Stimulated activated memory B cell treated with anti-CD40 and anti-IgM and Interleukin-4, amounts not matched to agents 10 μg/mL and 1 μg/mL and 100 μg/mL, for 72 hours (primary cell): ENCODE measurements at places on chromosomes 16 and 17.

DNA sequence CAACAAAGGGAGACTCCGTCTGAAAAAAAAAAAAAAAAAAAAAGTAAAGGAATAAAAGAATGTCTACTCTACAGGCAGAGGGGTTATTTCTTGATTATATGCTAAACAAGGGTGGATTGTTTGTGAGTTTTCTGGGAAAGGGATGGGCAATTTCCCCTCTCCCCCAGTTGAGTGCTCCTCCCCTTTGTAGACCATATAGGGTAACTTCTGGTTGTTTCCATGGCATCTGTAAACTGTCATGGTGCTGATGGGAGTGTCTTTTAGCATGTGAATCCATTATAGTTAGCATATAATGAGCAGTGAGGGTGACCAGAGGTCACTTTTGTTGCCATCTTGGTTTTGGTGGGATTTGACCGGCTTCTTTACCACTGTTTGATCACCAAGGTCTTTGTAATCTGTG is 4.2 kb upstream of the NME1 start:
- ATAC-seq = no peak

GRCh38 chr17:79837888-79838521 is 1.2 kb downstream of the CBX4 start:
- ATAC-seq = no peak

DNA sequence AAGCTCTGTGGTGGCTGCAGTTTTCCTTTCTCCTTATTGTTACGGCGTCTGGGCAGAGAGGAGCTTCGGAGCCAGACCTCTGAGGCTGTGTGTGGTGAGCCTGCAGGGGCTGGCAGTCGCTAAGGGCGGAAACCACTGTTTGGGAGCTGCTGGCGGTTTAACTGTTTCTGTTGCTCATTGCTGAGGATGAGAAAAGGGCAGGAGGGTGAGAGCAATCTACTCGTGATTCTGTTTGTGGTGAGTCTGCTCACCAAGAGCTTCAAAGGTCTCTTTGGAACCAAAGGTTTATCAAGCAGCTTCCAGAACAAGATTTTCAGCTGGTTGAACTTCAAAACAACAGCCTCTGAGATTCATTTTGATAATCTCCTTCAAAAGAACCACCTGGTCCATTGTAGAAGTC is 143.9 kb downstream of the ANKFN1 start:
- no peak for ATAC-seq

DNA sequence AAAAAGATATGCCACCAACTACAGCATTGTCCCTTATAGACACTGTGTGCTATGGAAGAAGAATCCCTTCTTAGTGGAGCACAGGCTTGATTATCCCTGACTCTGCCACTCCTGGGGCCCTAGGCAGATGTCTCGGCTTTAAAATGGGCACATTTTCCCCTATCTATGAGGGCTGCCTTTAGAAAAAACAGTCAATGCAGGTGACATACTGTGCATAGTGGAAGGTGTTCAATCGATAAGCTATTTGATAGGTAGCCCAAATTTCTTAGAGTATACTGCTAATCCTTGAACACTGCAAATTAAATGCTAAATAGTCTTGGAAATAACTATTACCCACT is 64.4 kb downstream of the PARN start:
- no peak for ATAC-seq

DNA sequence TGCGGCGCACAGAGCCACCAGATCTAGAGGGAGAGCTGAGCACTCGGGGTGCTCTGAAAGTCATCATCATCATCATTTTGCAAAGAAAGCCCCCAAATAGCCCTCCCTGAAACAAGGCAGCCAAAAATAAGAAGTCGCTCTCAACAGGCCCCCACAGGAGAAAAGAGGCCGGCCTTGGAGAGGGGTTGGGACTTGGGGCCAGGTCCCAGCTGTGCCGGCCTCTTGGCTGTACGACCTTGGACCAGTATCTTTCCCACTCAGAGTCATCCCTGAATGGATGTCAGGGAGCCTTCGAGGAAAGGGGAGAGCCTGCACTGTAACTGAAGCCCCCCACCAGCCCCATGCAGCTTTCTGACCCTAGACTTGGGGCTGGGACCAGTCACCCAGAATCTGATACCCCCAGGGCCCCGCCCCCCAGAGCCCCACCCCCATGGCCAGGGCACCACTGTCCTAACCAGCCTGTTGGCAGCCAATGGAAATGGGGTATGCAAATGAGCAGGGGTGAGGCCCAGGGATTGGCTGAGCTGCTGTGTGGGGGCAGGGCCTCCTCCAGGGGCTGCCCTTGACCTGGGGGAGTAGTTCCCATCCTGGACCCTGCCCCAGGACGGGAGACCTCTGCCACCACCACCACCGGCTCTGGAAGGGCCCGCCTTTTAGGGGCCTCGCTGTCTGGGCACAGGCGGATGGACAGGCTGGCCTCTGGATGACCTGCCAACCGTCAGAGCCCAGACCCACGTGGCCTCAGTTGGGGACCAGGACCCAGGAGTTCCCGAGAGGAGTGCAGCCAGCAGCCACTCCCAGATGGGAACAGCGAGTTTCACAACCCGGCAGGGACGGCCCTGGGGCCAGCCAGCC is 15.4 kb downstream of the ZFPM1 start:
- no peak for ATAC-seq

- ATAC-seq = no peak
Measured at GRCh38 chr16:66542396-66542795, 7.5 kb downstream of the TK2 start.

GRCh38 chr17:77315010-77315409 is 174.2 kb downstream of the SEC14L1 start:
- ATAC-seq = no peak

DNA sequence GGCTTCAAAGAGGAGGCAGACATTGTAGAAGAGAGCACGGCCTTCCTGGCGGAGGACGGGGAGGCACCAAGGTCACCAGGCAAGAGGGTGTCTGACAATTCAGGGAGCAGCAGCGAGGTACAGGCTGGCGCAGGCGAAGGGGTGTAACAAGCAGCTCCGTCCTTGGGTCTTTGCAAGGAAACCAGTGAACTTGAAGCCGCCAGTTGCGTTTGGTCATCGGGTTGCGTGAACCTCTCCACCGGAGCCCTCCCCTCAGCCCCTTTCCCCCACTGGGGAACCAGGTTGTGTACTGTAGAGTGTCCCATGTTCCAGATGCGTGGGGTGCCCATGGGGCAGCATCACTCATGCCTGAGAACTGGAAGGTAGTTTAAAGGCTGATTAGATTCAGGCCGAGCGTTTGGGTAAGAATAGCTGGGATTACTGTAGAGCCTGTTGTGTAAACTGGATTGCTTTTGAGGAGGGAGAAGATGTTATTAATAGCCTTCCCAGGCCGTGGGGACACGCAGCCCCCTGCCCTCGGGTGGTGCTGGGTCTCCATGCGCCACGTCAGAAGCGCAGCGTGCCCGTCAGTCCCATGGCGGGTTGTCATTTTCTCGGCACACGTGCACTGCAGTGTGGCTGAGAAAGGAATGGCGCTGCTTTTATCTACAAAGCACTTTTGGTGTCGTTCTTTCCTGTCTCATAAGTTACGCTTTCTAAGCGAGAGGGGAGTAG is 2.5 kb downstream of the MRPL12 start:
- no peak for ATAC-seq

GRCh38 chr16:83806731-83807130 is 1.0 kb upstream of the HSBP1 start:
- ATAC-seq = no peak

DNA sequence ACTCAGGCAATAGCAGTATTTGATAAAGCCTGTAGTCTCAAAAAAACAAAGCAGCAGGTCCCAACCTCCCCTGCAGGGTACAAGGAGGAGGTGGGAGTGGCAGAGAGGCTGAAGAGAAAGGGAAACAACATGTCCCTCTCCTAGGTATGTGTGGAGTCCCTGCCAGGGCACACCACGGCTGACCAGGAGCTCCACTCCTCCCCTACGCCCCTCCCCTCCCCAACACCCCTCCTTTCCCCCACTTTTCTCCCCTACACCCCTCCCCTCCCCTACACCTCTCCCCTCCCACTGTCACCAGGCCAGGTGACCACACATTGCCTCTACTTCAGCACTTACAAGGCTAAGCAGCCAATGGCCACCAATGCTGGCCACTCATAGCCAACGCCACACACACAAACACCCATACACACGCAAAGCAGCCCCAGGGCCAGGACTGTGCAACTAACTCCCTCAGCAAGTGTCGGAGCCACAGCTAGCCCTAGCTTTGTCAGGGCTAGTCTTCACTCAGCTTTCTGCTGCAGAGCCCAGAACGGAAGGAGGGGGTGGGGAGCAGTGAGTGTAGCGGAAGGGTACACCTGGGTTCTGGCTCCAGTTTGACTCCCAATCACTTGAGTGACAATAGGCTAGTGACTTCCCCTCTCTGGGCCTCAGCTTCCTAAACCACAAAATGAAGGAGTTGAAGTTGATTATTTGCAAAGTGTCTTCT is 8.2 kb downstream of the CAVIN1 start:
- peak; percentile 79 for ATAC-seq
